Activated CD8-positive, alpha-beta memory T cell treated with anti-CD3 and anti-CD28 coated beads, Interleukin-2, amount 50 U/mL, for 48 hours (primary cell): ENCODE measurements at places on chromosomes 5 and 9.
A peak's percentile ranks its signal among the peaks of the same experiment; 100 is the strongest.

DNA sequence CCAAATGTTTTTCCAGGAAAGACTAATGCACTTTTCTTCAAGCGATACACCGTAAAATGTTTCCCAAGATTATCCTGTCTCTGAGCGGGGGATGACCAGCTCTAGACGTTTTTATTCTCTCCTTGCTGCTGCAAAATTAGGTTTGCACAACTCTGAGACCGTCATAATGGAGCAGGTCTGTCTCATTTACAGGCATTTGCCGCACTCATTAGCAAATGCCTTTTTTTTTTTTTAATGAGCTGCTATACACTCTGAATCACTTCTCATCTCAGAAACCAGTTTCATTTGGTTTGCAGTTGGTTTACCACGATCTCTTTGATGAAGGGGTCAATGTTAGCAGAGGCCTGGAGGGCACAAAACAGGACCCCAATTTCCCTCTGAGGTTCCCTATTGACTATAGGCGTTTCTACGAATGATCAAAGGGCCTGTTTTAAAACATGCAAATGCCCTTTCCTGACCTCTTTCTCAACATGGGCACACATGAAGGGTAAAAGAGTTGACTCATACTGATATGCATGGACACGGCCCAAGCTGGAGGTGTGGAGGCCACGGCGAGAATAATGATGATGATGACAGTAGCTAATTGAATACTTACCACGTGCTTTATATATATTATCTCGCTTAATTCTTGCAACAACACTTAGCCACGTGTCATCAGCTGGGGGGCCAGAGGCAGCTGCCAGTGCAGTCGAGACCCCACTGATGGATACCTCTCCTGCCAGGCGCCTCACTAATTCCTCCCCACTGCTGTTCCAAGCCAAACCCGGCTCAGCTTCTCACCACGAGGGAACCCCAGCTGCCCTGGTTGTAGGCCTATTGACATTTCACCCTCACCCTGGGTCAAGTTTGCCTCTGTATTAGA lies 89.9 kb upstream of the PTCH1 start:
- no peak for DNase-seq

DNA sequence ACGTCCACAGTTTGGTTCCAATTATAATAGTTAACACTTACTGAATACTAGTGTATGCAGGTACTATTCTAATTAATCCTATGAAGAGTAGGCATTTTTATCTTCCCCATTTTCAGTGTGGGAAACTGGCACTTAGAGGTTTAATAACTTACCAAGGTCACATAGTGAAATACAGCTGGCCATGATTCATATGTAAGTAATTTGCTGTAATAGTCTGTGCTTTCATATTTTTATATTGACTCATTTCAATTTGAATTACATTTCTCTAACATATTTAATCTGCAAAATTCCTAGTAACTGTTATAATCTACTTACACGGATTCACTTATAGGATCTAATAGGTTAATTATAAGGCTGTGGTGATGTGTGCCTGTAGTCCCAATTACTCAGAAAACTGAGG lies 19.4 kb downstream of the CCNH start:
- DNase-seq: no peak

DNA sequence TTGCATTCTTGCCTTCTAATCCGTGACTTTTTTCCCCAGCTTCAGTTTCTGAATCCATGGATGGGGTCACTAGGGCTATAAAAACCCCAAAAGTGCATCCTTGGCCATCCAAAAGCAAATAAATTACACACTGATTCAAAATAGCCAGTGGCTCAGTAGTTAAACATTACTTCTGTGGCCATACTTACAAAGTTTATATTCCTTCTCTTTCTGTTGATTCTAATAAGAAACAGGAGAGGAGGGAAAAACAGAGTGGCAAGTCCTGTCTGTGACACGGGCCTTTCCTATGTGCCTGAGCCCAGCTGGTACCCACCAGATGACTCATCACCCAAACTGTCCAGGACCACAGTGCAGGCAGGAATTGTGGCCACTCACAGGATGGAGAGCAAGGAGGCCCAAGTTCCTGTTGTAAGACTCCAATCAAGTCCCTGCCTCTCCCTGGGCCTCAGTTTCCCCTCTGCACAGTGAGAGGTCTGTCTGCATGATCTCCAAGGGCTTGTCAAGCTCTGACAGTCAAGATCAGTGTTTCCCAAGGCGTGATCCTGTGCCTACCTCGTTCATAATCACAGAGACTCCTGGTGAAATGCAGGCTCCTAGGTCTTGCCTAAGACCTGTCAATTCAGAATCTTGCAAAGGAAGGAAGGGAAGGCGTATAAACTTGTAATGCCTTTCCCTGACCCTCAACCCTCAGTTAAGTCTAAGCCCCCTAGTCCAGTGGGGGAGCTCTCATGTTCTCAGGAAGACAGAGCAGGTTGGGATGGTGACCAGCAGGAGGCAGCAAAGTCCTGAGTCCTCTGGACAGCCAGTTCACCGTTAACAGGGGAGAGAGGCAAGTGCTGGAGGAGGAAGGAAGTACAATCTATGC lies 29.5 kb downstream of the TNIP1 start:
- peak; percentile 80 for DNase-seq

DNA sequence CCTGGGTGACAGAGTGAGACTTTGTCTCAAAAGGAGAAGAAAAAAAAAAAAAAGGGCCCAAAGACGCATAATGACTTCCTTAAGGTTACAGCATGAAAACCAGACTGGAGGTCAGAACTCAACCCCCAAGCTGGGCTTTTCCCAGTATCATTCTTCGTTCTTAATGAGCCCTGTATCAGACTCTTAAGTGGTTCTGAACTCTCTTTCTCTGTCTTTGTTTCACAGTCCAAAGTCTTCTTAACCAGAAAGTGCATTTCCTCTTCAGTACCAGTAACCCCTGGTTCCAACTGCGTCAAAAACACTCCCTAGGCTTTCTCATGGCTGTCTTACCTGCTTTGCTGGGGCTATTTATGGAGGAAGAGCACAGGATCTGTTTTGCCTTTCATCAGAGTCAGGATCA lies 38.4 kb upstream of the SHB start:
- DNase-seq: peak; percentile 1

DNA sequence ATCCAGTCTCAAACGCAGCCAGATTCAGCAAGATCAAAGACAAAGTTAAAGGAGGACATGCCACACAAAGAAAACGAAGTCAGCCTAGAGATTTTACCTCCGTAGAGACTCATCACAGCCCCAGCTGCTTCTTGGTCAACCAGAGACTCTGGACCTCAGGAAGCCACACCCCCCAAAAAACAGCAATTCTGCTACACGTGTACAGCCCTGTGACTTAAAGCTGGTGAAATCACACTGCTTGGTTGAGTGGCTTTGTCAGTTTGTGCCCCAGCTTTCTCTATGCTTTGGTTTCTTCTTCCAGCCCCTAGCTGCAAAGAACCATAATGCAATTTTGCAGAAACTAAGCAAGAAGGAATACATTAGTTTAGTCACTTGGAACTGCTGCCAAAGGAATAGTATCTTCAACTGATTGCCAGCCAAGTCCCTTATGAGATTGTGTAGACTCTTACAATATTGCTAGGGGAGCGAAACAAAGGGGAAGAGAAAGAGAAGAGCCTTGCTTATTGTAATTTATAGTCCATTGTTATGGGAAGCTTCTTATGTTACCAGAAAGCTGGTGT lies 158.8 kb upstream of the ZNF462 start:
- no peak for DNase-seq
